ENCODE measurements at places on chromosomes 3 and 15.

DNA sequence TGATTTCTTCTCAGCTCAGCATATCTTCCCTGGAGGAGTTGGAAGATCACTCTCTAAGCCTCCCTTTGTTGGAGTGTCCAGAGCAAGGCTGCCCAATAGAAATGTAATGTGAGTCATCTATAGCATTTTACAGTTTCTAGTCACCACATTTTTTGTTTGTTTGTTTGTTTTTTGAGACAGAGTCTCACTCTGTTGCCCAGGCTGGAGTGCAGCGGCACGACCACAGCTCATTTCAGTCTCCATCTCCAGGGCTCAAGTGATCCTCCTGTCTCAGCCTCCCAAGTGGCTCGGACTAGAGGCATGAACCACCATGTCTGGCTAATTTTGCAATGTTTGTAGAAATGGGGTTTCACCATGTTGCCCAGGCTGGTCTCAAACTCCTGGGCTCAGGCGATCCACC, 21.3 kb downstream of the KLHL6 start:
- DNase-seq = no peak

- peak; percentile 82 for DNase-seq
Measured at GRCh38 chr15:89760303-89761008, 9.4 kb upstream of the MESP1 start.

GRCh38 chr15:69926006-69926405, 171.7 kb downstream of the TLE3 start:
- no peak for DNase-seq

GRCh38 chr15:73326157-73326556, 42.6 kb downstream of the HCN4 start:
- DNase-seq = no peak

- DNase-seq = no peak
Measured at GRCh38 chr15:36329592-36329991, 249.8 kb upstream of the CDIN1 start.

Measured in vagina (tissue), 2 donors.